Activated CD4-positive, alpha-beta memory T cell treated with anti-CD3 and anti-CD28 coated beads for 36 hours (primary cell): ENCODE measurements at places on chromosomes 16 and 17. TPM values are rescaled to one million over a fixed set of nuclear protein-coding genes. Genes with fewer than 3 reads are reported as not detected.

DNA sequence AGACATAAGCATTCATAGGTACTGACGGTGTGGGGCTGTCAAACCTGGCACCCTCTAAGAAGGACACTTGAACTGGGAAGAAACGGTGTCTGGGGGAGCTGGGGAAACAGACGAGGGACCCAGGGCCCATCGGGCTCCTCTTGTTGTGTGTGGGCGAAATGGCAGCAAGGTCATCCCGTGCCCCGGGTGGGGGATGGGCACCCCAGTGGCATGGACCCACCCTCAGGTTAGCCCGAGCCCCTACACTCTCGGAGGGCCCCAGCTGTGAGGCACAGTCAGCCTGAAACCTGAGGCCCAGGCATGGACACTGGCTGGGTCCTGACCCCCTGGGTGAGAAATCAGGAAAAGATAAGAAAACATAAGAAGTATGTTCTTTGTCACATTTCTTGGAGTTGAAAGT lies 57.1 kb downstream of the MYO18A start:
- peaks cover 3% of the 10 kb centered on the region for H3K36me3 ChIP-seq
- H3K4me1 ChIP-seq: no peaks in the 10 kb centered on the region
- no peak overlapping the region for H3K4me3 ChIP-seq
- no peak for DNase-seq
- H3K27me3 ChIP-seq: no peaks in the 10 kb centered on the region

DNA sequence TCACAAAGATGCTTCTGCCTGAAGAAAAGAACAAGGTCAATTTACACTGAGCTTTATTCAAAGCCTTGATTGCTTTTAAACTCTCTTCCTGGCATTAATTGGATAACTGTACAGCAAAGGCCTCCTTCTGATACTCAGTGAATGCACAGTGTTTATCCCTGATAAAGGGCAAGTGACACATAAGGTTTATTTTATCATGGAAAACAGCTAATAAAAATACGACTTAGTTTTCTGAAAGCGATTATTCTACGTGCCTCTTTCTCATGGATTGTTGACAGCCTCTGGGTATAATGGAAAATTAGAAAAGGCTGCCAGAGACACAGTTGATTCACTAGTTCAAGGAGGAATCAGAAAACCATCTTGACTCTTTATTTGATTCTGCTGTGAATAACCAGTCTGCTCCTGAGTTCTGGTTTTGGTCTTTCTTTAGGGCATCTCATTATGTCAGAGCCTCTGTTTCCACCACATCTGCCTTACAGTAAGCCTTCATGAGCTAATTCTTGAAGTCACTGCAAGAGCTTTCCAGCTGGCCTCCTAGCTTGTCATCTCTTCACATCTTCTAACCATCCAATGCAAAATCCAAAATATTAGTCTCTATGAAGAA lies 212.9 kb downstream of the CNTNAP4 start:
- no peaks in the 10 kb centered on the region for H3K4me1 ChIP-seq
- no peak overlapping the region for H3K27ac ChIP-seq
- no peak for DNase-seq
- no peaks in the 10 kb centered on the region for H3K36me3 ChIP-seq

- no peaks in the 10 kb centered on the region for H3K4me1 ChIP-seq
- H3K27ac ChIP-seq: no peak overlapping the region
- no peak overlapping the region for H3K4me3 ChIP-seq
- DNase-seq: no peak
- no peaks in the 10 kb centered on the region for H3K36me3 ChIP-seq
- H3K27me3 ChIP-seq: no peaks in the 10 kb centered on the region
Measured at GRCh38 chr17:32862940-32863339, 14.0 kb downstream of the MYO1D start.

DNA sequence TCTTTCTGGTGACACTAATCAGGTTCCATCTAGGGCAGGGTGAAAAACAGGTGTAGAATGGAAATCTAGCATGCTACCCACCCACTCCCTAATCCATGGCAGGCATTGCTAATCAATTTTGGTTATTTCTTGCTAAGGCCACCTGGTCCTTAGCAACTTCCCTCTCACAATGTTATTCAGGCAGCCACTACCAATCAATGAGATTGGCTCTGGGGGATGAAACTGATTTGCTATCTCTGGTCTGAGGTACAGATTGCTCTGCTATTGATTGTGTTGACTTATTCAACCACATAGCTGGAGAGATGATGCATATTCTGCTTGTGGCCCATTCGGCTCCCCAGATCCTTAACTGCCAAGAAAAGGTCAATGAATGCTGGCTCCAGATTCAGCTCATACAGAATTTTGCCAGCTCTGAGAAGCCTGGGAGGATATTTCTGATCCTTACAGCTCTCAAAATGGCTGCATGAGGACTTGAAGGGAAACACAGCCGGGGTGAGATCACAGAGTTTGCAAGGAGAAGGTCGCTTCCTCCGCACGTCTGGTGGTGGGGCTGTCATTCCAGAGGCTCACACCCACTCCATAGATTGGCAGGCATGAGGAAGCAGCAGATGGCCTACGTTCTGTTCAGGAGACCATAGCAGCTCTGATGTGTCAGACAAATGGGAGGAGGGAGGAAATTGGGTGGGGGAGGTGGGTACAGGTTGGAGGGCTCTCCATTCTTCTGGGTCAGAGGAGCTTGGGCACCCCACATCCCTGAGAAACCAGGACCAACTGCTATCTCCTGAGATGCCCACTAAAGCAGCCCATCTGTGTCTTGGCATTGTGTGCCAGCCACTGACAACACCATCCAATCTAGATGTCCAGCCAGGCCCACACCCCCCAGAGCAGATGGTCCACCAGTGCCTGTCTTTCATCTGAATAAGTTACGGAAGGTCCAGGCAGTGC lies 22.3 kb downstream of the SEZ6 start:
- no peak for DNase-seq
- no peaks in the 10 kb centered on the region for H3K36me3 ChIP-seq
- H3K27ac ChIP-seq: peak overlapping the region; percentile 82
- no peaks in the 10 kb centered on the region for H3K27me3 ChIP-seq

DNA sequence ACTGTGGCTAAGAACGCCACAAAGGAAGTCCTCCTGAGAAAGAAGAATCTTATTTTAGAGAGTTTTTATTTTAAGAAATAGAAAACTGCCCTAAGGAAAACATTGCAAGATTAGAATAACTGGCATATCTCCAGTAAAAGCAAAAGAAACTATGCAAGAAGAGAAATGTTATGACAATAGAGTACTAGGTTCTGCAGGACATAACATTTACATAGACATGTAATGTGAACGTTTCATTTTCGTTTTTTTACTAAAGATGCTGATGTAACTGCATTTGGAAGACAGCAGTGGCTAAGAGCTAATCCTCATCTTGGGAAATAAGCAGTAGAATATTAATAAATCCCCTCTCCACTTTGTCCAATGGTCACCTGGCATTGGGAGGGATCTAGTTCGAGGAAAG lies 7.8 kb upstream of the ASGR2 start:
- H3K36me3 ChIP-seq: no peaks in the 10 kb centered on the region
- H3K4me1 ChIP-seq: peaks cover 2% of the 10 kb centered on the region
- no peak overlapping the region for H3K27ac ChIP-seq
- no peak overlapping the region for H3K4me3 ChIP-seq

DNA sequence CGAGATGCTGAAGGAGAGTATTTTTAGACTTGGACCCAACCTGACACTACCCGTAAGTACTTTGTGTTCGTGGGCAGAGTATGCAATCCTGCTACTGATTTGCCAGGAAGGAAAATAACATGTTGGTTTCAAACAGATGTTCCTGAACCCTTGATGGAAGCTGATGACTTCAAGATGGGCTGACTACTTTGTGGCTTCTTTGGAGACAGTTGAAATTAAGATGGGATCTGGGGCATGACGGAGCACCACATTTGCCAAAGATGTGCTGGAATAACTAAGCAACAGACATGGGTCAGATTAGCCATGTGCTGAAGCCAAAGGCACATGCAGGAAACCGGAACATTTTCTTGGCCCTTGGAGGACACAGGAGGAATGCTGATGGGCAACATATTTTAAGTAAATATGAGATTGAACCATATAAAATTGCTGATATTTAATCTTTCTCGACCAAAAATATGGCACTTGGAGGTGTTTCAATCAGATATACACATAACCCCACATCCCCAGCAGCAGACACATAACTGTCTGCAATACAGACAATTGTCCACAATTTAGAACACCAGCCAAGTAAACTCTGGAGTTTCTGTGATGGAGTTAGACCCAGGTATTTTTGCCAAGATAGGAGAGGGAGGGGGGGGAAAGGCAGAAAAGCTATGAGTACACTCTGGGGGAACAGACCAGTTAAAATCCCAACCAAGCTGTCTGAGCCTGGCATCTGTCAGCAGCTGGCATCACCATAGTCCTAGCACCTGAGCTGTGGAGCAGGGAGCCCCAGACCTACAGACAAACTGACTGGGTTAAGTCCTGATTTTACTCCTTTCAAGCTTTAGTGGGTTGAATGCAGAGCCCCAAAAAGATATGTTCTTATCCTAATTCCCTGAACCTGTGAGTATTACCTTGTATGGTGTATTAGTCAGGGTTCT lies 329.4 kb upstream of the CDH5 start:
- H3K27ac ChIP-seq: no peak overlapping the region
- H3K4me1 ChIP-seq: no peaks in the 10 kb centered on the region
- H3K4me3 ChIP-seq: no peak overlapping the region
- DNase-seq: no peak
- H3K27me3 ChIP-seq: peaks cover 1% of the 10 kb centered on the region
- H3K36me3 ChIP-seq: no peaks in the 10 kb centered on the region

- peaks cover 18% of the 10 kb centered on the region for H3K27me3 ChIP-seq
- H3K36me3 ChIP-seq: no peaks in the 10 kb centered on the region
Measured at GRCh38 chr17:63525190-63525946, 2.2 kb downstream of the KCNH6 start.

GRCh38 chr16:81447383-81448101 lies 2.9 kb downstream of the CMIP start:
- DNase-seq: no peak
- H3K4me1 ChIP-seq: peaks cover 55% of the 10 kb centered on the region
- peak overlapping the region; percentile 89 for H3K4me3 ChIP-seq
- H3K36me3 ChIP-seq: peaks cover 13% of the 10 kb centered on the region

DNA sequence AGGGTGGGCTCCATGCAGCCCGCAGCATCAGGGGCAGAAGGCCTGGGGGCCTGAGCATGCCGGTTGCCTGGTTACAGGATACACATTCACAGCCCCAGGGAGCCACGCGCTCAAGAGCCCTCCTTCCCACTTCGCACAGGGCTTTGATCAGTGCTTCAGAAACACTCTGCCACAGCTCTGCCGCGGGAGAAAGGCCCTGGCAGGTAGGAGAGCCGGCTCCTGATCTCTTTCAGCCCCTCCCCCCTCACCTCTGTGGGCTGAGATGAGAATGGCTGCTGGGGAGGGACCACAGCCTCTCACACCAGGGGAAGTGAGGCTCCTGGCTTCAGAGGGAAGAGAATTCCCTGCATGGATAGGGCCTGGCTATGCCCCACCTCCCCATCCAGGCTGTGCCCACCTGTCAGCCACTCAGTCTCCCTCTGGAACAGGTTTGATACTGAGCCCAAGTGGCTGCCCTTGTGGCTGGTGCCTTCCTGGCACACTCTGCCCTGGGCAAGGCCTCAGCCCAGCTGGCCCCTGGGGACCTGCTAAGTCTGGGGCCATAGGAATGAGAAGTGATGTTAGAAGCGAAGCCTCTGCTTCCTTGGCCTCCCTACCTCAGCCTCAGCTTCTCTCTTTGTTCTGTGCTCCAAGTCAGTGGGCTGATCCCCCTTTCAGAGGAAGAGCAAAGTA lies 8.6 kb downstream of the DOK4 start:
- peaks cover 14% of the 10 kb centered on the region for H3K4me1 ChIP-seq
- no peak overlapping the region for H3K27ac ChIP-seq
- H3K4me3 ChIP-seq: no peak overlapping the region
- no peaks in the 10 kb centered on the region for H3K27me3 ChIP-seq

- H3K4me3 ChIP-seq: no peak overlapping the region
- DNase-seq: no peak
- H3K27me3 ChIP-seq: peaks cover 24% of the 10 kb centered on the region
- no peak overlapping the region for H3K27ac ChIP-seq
Measured at GRCh38 chr16:66262253-66263167, 104.0 kb upstream of the CDH5 start.

GRCh38 chr17:67773246-67773645 lies 52.1 kb upstream of the BPTF start:
- no peak overlapping the region for H3K4me3 ChIP-seq
- no peak for DNase-seq
- H3K4me1 ChIP-seq: peaks cover 3% of the 10 kb centered on the region

- no peak overlapping the region for H3K27ac ChIP-seq
- no peaks in the 10 kb centered on the region for H3K27me3 ChIP-seq
- H3K4me3 ChIP-seq: no peak overlapping the region
Measured at GRCh38 chr17:49287481-49287880, 56.9 kb upstream of the PHOSPHO1 start.

DNA sequence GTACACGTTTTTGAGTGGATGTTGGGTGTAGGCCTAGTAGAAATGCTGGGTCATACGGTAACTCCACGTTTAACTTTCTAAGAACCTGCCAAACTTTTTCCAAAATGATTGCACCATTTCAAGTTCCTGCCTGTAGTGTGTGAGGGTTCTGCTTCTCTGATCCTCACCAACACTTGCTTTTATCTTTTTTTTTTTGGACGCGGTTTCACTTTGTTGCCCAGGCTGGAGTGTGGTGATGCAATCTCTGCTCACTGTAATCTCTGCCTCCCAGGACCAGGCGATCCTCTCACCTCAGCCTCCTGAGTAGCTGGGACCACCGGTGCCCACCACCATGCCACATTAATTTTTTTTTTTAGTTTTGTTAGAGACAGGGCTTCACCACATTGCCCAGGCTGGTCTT lies 23.5 kb downstream of the ZNF750 start:
- no peak for DNase-seq
- H3K4me1 ChIP-seq: peaks cover 7% of the 10 kb centered on the region
- no peaks in the 10 kb centered on the region for H3K27me3 ChIP-seq
- no peak overlapping the region for H3K4me3 ChIP-seq

DNA sequence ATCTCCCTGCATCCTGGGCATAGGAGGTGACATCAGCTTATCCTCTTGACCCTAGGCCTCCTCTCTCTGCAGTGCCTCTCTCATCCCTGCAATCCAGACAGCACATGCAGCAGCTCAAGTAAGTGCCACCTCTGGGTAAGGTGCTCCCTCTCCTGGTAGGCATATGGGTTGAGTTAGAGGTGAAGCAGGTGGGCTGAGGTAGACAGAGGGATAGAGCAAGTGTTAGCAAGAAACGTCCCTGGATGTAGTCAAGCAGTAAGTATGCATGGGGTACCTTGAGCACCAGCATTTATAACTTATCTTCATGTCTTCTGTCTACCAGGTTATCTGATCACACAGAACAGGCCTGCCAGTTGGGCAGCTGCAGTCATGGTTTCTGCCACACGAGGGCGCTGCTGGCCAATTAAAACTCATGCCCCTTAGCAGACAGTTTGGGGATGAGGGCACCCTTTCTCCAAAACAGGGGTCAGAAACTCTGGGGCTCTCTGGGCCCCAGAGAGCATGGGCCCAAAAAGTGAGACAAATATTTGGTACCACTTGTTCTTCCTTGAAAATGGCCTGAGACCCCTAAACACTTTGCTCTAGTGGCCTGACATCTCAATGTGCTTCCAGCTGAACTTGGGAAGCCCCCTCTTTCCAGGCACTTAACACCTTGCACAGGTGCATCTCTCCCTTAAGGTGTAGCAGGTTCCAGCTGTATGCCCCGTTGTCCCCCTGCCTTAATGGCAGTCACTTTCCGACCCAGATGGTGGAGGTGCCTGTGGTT lies 59.8 kb downstream of the NEUROD2 start:
- DNase-seq: peak; percentile 83
- H3K27ac ChIP-seq: no peak overlapping the region
- H3K4me1 ChIP-seq: no peaks in the 10 kb centered on the region
- H3K36me3 ChIP-seq: peaks cover 23% of the 10 kb centered on the region
- no peaks in the 10 kb centered on the region for H3K27me3 ChIP-seq
- H3K4me3 ChIP-seq: no peak overlapping the region

The SYCE1L gene
- 3.9 TPM for total RNA-seq

The SULT1A2 gene
- not detected for total RNA-seq

The MFAP4 gene
- total RNA-seq: not detected

The TM4SF5 gene
- not detected for total RNA-seq

The MRPL28 gene
- 77.3 TPM for total RNA-seq

The CASKIN1 gene
- 0.36 TPM for total RNA-seq
